ENCODE measurements at places on chromosomes 3 and 15.

DNA sequence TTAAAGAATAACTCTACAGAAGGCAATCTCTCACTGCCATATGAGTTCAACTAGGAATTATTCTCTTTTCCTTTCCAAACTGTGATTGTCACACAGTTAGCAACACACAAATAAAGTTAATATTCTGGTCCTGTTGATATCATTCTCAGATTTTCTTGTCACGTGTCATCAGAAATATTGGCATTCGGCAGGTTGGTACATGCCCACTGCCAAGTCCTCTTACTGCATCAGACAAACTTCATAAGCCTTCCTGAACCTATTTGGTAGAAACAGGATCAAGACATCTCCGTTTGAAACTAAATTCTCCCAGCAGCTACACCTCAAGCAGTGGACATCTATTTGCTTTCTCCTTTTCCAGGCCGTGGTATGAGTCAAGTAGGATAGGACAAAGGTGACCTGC is 177.9 kb upstream of the SOX2 start:
- DNase-seq: no peak

- no peak for DNase-seq
Measured at GRCh38 chr3:141114816-141115460, 63.8 kb downstream of the SPSB4 start.

- no peak for DNase-seq
Measured at GRCh38 chr15:27463525-27464088, 492.6 kb downstream of the GABRG3 start.

DNA sequence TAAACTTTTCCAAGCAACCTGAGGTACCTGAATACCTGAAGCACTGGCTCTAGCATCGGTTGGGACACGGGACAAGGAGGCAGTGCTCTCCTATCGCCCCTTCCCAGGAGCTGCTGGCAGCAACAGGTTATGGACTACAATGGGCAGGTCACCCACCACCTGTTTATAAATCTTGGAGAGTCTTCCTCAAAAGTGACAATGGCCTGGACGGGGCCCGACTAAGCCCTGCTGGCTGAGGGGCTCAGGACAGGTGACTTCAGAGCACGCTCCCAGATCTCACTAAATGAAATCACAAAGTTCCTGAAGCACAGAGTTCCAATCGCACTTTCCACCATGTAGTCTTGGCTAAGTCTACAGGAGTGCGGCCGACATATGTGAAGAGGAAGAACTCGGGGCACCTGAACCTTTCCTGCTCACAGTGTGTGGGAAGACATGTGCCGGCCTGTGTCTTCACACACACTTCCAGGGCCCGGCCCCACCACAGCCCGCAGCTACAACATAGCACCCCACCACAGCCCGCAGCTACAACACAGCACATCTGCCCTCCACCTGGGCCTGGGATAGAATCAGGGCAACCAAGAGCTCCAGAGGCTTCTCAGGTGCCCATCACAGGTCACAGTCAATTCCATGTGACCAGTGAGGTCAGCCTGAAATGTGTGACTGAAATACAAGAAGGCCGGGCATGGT is 12.9 kb downstream of the CYFIP1 start:
- no peak for DNase-seq

GRCh38 chr3:63096248-63097058 is 181.7 kb upstream of the SYNPR start:
- no peak for DNase-seq

DNA sequence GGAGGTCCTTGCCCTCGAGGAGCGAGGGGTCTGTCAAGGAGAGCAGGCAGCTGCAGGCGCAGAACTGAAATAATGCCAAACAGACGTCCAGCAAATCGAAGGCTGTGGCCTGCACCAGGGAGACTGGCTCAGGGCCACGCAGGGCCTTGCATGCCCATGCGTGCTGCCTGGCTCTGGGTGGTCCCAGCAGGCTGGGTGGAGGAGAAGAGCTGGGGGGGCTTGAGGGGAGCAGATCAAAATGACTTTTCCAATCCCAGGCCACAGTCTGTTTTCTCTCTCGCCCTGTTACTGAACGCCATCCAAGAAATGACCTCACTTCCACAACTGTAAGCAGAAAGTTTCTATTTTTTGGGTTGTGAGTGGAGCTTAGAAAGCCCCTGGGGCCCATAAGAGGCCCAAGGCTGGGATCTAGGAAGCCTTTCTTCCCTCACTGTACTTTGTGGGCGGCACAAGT is 96.9 kb upstream of the RPL32 start:
- DNase-seq: no peak

DNA sequence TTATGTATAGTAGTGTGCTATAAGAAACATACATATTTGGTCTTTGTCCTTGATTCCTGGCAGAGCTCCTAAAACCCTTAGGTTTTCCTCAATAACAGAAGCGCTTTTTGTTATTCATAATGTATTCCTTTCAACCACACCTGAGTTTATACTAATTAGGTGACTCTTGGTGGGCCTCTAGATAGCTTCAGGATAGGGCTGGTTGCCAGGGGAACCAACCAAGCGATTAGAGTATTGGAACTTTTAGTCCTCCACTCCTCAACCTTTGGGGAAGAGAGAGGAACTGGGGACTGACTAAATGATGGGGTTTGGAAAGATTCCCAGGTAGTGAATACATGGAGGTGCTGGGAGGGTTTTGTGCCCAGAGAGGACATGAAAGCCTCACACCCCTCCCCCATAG is 24.6 kb downstream of the TMCC1 start:
- DNase-seq: no peak

DNA sequence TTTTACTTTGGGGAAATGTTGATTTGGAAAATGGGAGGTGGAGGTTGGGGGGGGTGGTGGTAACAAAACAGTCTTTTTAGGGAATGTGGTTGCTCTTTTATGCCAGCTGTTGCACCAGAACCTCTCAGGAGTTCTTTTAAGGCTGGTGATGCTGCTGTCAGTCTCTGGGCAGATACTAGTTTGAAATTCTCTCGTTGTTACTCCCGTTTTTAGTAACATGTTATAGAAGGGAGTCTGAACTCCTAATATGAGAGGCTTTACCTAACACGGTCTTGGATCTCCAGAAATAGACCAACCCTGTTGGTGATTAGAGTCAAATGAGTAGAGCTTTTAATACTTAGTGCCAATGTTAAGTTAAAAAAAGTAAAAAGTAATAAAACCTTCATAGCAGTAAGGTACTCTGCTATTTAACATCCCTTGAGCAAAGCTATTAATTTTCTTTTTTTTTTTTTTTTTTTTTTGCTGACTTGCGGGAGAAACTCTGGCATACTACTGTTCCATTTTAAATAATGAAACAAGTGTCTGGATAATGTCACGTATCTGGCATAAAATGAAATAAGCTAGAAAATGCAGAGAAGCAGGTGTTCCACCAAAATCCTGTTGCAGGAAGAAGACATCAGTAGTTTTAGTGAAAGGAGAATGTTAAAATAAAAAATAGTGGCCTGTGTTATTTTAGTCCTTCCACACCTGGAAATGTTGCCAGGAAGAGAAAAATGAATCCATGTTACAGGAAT is 156.7 kb downstream of the CACNA1D start:
- DNase-seq: no peak

DNA sequence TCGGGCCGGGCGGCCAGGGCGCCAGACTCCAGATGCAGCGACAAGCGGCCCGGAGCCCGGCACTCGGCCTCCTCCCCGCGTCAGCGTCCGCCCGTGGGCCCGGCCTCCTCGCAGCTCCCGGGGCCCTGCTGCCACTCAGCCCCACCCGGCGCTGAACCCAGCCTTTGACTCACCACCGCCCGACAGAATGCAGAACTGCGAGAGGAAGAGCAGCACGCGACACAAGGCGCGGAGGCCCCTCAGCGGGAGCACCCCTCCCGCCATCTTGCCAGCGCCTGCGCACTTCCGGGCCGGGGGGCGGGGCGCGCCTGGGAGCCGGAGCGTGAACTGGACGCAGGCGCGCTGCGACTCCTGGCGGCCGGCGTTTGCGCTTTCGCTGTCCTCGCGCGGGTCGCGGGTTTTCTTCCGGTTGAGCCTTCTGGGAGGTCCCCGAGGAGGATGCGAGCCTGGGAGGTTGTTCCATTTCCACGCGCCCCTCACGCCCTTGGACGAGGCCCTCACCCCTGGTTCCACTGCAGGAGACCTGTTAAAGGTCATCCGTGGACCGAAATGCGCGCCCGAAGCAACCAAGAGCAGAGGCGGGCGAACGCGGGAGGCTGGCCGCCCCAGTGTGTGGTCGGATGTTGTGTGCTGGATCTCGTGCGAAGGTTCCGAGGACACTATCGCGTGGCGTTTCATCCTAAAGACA is at the start of gene TM2D3:
TM2D3 (minus strand) TSS at position 284 of the 688 bp plus-strand sequence; CDS start at position 264, 20 bp downstream.
- DNase-seq: peak; percentile 90

GRCh38 chr3:116661196-116661595 is 48.4 kb upstream of the TUSC7 start:
- DNase-seq: no peak

DNA sequence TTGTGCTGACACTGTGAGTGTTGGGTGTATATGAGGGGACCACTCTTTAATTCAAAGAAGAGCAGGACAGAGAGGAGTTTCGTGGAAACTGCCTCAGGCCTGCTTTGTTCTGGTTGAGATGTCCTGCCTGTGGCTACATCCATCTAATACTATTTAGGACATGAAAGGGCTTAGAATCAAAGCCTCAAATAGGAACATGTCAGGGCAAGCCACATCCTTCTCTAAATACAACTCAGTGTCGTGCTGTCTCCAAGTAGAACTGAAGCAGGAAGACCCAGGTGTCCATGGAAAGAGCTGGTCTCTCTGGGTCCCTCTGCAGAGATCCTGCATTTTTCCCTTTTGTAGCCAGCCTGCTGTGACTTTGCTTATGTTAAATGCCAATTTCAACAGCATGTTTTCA is 156.2 kb upstream of the UMPS start:
- no peak for DNase-seq

DNA sequence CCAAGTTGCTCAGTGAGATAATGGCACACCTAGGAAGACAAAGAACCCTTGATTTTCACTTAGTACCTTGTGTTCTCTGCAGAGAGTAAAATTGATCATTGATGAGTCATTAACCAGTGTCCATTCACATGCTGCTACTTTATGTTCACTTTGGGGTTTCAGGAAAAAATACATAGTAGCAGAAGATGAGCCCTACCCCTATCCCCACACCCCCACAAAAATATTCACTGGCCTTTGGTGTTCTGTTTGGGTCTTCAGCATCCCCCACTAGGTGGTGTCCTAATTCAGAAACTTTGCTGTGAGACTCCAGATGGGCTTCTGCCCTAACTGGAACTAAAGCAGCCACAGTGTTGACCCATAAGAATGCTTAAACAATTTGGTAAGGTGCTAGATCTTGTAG is 178.8 kb downstream of the KLHL25 start:
- no peak for DNase-seq

- no peak for DNase-seq
Measured at GRCh38 chr3:135927155-135927554, 38.4 kb upstream of the PPP2R3A start.

GRCh38 chr3:61882253-61882652 is 320.9 kb downstream of the PTPRG start:
- DNase-seq: no peak

DNA sequence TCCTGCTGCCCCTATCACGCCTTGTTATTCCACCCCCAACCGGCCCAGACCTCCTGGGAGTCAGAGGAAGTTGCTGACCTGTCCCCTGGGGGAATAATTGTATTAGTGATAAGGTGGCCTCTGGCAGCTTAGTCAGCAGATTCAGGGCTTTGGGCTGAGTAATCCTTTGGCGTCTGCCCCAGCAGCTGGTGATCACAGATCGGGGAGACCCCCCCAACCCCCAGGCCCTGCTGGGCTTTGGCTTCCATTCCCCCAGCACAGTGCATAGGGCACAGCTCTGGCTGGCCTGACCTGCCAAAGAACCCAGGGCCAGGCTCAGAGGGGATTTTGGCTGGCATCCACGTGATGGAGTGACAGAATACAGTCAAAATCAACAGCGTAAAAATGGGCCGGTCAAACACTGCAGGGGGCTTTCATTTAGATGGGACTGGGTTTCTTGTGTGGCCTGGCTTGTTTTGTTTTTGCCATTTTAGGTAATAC is 3.9 kb upstream of the NR2E3 start:
- no peak for DNase-seq

GRCh38 chr15:34334672-34335071 is 2.9 kb downstream of the SLC12A6 start:
- no peak for DNase-seq

GRCh38 chr15:34644061-34644460 is 60.6 kb upstream of the GOLGA8B start:
- no peak for DNase-seq

DNA sequence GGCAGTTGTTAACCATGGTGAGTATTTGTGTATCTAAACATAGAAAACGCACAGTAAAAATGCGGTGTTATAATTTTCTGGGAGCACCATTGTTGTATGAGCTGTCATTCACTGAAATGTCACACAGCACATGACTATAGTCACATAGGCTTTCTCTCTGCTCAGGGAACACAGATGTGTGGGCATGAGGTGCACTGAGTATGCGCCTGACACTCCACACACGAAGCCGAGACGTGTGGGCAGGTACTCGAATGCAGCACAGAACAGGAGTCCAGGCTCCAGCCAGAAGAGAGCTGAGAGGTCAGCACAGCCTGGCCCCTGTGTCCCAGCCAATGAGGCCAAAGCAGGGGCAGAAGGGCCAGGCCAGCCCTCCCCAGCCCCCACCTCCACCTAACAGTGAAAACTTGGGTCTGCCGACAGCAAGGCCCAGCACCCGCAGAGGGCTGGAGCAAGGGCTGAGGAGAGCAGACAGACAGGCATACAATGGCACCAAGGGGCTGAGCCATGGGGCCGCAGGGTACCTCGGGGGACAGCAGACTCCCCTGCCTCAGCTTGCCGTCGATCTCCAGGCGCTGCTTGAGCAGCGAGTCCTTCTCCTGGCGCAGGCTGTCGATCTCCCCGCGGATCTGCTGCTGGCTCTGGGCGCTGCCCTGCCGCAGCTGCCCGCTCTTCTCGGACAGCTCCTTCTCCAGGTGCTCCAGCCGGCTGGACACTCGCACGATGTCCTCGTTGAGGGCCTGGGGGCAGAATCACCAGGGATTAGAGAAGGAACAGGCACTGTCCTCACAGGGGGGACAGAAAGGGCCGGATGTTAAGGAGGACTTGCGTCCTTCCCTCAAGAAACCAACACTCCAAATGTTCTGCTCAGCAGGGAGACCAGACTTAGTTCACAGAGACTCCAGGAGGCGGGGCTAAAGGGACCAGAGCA is 24.0 kb downstream of the KIF7 start:
- DNase-seq: no peak

- DNase-seq: no peak
Measured at GRCh38 chr3:38969317-38970235, 82.2 kb downstream of the SCN11A start.

- no peak for DNase-seq
Measured at GRCh38 chr3:119598410-119599098, 869 bp downstream of the PLA1A start.

DNA sequence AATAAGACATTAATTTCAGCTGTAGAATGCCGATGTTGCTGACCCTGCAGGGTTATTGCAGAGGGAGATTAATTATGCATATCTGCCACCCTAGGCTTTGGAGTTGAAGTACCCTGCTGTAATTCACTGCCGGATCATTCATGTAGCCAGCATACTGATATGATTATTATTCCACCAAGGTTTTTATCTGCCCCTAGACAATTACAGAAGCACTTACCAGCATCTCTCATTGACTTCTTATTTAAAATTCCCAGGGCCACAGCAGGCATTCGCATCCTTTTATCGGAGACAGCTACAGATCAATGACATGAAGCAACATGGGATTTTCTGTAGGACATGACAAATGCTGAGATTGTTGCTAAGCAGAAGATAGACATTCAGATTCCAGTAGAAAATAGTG is 31.3 kb downstream of the IL1RAP start:
- DNase-seq: no peak

All from stimulated activated CD4-positive, alpha-beta T cell treated with anti-CD3 and anti-CD28 coated beads, Interleukin-12 subunit alpha, Interleukin-12 subunit beta, amount 100 ng/mL, for 24 hours (primary cell).